ENCODE measurements at places on chromosomes 1 and 21. TPM values are rescaled to one million over a fixed set of nuclear protein-coding genes. Genes with fewer than 3 reads are reported as not detected.

GRCh38 chr1:29414086-29414485 lies 177.8 kb downstream of the PTPRU start:
- no peak for ATAC-seq

DNA sequence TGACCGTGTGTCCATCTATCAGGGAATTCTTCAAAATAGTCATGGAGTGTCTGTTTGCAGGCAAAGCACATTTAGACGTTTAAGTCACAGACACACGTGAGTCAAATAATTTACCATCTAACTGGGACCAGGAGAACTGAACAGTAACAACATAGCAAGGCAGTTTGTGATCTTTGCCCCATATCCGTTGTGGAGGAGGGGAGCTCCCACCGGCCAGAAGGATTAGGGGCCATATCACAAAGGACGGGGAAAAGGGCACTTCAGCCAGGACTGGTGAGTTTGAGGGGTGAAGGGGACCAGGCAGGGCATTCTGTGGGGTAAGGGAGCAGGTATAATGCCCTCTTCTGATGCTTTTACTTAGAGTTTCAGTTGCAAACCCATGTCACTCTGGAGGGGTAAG lies 22.9 kb downstream of the ELAPOR1 start:
- ATAC-seq: no peak

- ATAC-seq: no peak
Observed at GRCh38 chr1:20028726-20029125, 41.3 kb upstream of the PLA2G5 start.

- ATAC-seq: no peak
Observed at GRCh38 chr1:193438771-193439170, 252.4 kb upstream of the B3GALT2 start.

GRCh38 chr1:54813485-54814125 lies 12.5 kb upstream of the TTC22 start:
- ATAC-seq: no peak

- ATAC-seq: no peak
Observed at GRCh38 chr1:53891678-53892077, 2.1 kb upstream of the YIPF1 start.

GRCh38 chr1:153680120-153680403 lies 1.6 kb downstream of the NPR1 start:
- ATAC-seq: no peak

- ATAC-seq: no peak
Observed at GRCh38 chr1:180815188-180815587, 97.5 kb upstream of the KIAA1614 start.

DNA sequence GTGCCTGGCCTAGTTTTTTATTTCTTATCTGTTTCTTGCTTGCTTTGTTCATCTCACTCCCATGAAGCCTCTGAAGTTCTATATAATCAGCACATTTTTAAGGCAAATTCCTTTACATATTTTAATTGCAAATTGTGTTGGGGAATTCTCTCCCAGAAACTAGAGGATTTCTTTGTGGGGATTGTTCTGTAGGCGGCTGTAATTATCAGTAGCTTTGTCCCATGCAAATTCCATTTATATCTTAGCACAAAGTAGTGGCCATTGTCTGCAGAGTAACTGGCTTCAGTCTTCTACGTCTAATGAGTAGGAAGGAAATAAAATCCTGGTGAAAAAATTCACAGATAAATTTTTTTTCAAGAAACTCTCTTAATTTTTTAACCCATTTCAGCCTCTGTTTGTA lies 35.7 kb downstream of the CLEC20A start:
- ATAC-seq: no peak

GRCh38 chr21:42384989-42385388 lies 10.9 kb downstream of the TMPRSS3 start:
- no peak for ATAC-seq

GRCh38 chr1:248752161-248753028 lies 3.2 kb downstream of the LYPD8 start:
- ATAC-seq: no peak

DNA sequence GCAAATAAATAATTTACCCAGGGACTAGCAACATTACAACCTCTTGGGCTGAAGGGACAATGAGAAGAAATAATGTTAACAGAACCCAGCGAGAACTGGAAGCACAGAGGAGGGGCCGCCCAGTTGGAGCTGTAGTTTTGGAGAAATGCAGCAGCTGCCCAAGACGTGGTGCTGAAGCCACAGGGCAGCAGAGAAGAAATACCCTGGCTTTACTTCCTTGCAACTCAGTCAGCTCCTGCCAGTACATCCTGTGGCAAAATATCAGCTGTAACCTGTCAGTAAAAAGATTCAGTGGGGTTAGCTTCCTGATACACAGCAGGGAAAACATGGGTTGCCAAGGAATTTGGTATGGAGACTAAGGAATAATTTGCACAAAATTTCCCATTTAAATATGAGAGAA lies 283.6 kb upstream of the USP25 start:
- no peak for ATAC-seq

GRCh38 chr1:109773900-109774485 lies 10.3 kb upstream of the EPS8L3 start:
- ATAC-seq: no peak

- no peak for ATAC-seq
Observed at GRCh38 chr1:160460683-160461287, 60.4 kb downstream of the VANGL2 start.

- ATAC-seq: no peak
Observed at GRCh38 chr1:17075470-17076255, 21.8 kb upstream of the SDHB start.

DNA sequence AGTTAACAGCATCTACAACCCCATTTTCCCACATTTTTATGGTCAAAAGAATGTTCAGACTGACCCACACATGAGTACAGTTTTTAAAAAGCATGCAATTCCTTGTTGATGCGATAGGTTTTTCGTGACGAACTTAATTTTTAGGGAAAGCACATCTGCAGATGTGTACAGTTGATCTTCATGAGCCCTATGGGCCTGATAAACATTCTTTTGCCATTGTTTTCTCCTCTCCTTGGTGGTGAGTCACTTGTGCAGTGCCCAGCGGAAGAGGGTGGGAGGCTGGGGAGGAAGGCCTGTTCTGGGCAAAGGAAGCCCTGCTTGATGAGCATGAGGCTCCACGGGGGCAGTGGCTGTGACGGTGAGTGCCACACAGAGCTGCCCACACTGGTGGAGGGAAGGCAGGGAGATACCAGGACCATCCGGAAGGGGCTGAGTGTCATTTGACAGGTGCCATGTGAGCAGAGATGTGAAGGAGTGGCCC lies 5.3 kb downstream of the ARF1 start:
- no peak for ATAC-seq

- ATAC-seq: no peak
Observed at GRCh38 chr1:5983361-5984103, 8.7 kb downstream of the NPHP4 start.

DNA sequence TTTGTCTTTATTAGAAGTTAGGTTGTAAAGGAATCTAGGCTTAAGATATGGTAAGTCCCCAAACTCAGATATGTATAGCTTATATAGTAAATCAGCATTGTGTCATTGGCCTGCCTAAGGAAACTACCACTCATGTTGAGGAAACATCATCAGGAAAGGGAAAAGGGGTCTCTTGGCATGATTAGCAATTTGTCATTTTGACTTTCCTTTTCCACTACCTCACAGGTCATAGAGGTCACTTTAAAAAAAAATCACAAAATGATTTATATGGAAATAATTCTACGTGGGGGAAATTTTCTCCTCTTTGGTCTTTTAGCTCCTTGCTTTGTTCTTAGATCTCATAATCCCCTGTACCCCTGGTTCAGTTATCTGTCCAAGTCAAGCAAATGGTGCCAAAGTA lies 213.5 kb downstream of the RPS6KC1 start:
- ATAC-seq: no peak

FAM229A gene
- 0.74 TPM for total RNA-seq

ANXA9 gene
- 0.31 TPM for total RNA-seq

DIPK1A gene
- 33.2 TPM for total RNA-seq

BSND gene
- not detected for total RNA-seq

DNASE2B gene
- total RNA-seq: not detected
